ENCODE measurements at places on chromosomes 16 and 17.

DNA sequence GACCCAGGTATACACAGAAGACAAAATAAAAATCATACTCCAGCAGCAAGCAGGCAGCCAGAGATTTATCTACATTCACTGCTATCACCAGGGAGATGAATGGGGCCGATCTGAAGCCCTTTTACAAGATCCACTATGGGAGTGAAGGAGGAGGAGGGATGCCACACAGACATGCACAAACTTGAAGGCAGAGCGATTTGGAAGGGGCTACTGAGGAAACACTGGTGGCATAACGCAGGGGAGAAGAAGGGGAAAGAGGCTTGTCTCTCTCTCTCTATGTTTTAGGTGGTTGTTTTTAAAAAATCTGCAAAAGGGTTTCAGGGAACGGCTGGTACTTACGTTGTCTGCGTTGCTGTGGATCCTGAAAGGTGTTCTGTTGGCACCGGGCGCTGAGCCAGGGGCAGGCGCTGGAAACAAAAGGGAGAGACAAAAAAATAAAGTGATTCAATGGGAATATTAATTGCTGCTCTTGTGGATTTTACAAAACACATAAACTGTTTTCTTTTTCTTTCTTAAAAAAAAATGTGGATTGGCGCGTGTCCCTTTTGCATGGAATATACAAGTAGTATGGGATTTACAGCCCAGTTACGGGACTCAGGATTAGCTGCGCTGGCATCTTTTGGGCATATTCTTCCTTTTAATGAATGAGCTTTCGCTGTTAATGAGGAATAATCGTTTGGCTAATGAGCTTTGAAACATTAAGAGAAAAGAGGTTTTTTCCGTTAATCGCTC lies 255.3 kb upstream of the PMFBP1 start:
- DNase-seq: peak; percentile 11

DNA sequence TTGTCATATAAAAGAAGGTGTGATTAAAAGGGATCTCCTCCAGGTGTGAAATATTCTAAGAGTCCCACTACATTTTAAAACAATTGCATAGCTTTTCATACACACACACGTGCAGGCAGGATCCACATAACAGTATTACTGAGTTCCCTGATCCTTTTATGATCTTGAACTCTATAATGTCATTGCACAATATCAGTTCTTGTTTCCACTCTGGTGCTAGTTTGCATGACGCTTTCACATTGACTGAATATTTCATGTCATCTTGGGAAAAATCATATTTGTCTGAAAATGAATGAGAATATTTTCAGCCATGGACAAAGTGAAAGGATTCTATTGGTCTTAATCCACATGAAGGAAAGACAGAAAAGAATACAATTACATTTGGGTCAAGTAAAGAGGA lies 703.8 kb downstream of the CDH8 start:
- no peak for DNase-seq

DNA sequence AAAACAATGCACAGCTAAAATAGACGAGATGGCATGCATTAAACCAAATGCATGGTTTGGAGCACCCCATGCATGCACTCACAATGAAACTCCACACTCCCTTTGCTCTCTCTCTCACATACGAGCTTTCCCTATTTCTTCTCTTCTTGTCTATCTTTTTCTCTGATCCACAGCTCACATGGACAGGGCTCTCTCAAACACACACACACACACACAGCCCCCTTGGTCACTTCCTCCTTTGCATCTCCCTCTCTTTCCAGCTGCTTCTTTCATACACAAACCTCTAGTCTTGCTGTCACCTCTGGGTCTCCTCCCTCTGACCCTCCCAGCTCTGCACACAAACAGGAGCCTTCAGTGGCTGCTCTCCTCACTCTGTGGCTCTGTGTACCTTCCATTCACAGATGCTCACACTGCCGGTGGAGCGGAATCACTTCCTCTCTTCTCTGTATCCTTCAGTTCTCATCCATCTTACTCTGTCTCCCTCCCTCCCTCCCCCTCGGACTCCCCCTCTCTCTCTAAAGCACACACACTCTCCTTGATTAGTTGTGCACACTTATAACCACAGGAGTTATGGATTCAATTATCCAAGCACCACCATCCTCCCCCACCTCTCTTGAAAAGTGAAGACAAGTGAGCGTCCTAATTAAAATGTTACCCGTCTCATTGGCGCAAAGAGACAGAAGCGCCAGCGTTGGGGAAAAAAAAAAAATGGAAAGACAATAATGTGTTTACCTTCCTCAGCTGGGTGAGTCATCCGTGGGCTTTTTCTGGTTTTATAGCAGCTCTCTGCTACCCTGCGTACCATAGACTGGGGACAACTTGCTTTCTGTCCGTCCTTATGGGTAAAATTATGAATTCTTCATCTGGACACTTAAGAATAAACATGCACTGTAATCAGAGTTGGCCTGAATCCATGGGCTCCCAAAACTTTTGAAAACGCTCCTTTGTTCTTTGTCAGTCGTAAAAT lies 90.8 kb downstream of the SHISA6 start:
- no peak for DNase-seq

DNA sequence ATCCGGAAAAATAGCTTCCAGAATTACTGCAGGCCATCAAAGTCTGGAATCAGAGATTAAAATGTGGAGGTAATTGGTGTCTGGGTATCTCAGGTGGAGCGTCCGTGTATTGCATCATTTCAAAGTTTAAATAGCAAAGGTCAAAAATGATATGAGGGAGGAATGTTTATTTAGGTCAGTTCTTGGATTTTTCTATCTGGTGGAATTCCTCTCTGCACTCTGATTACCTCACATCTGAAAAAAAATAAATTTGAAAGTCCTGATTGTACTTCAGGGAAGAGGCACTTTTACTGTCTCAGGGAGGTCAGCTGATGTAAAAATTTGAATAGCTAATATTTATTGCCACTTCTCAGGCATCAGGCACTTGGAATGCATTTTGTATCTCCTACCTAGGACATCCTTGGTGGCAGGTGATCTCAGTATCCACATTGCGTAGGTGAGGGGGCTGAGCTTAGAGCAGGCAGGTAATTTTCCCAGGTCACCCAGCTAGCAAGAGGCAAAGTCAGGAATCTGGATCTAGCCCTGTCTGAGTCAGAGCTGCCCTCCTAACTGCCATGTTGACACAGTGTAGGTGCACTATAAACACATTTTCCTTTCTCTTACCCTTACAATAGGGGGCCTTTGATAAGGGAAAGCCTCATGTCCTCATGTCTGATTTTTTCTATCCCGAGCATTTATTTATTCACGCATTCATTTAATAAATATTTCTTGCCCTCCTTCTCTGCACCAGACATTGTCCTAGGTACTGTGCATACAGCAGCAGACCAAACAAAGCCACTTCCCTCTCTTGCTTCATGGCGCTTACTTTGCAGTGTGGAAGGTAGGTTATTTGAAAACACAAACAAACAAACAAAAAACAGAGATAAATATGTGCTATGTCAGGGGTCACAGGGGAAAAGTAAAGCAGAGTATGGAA lies 454.3 kb downstream of the HAPSTR1 start:
- DNase-seq: no peak

DNA sequence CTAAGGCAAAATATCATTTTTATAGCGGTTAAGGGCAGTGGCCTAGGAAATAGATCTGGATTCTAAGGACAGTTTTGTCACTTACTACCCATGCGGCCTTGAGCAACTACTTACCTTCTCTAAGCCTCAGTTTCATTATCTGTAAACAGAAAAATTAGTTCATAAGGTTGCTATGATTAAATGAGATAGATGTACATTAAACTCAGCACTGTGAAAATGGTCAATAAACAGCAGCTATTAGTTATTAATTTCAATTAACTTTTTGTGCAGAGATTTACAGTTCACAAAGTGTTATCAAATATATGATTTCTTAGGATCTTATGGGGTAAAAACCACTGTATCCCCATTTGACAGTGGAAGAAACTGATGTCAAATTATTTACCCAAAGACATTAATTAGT lies 135.5 kb upstream of the CORO6 start:
- DNase-seq: no peak

GRCh38 chr17:50884439-50885311 lies 18.5 kb upstream of the TOB1 start:
- DNase-seq: no peak

DNA sequence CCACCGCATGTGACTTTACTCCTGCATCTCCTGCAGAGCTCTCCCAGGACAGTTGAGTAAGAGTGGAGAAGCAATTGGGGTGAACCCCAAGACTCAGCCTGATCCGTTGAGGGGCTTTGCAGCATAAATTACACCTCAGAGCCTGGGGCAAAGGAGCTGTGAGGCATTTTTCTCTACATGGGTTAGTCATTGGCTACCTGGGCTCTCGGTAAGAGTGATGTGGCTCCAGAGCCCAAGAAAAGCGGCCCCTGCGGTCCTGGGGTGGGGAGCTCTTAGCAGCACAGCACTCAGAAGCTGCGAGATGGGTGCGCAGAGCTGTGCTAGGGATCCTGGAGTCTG lies 40.4 kb upstream of the C16orf78 start:
- DNase-seq: no peak

- peak; percentile 61 for DNase-seq
These were observed 79.9 kb upstream of the CBX4 start for GRCh38 chr17:79919164-79919585.

GRCh38 chr16:70254180-70254964 lies 2.6 kb upstream of the EXOSC6 start:
- DNase-seq: no peak

DNA sequence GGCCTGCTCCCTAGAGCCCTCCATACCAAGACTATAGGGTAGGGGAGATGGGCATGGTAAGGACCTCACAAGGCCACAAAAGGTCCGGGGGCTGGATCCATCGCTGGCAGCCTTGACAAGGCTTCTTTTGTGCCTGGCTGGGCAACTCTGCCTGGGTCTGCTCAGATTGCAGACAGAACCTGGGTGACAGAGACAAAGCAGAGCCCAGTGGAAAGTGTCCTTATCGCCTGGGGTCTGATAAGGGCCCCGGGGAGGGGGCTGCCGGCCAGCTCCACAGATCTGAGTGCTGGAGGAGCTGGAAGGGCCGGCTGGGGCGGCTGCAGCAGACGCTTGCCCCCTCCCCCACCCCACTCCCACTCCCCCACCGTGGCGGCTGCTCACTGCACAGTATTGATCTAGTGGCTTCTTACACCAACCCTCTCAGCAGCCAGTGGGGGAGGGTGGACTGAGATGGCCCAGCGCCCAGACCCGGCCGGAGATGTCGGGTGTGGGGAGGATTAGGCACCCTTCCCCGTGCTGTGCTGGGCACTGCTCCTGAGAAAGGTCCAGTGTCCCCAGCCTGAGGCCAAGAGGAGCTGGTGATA lies 7.2 kb downstream of the MMP15 start:
- DNase-seq: no peak

GRCh38 chr16:70715055-70715858 lies 29.4 kb upstream of the MTSS2 start:
- DNase-seq: no peak

- DNase-seq: no peak
These were observed 18.2 kb downstream of the COTL1 start for GRCh38 chr16:84599521-84600202.

GRCh38 chr16:53982631-53983042 lies 278.7 kb downstream of the FTO start:
- no peak for DNase-seq

DNA sequence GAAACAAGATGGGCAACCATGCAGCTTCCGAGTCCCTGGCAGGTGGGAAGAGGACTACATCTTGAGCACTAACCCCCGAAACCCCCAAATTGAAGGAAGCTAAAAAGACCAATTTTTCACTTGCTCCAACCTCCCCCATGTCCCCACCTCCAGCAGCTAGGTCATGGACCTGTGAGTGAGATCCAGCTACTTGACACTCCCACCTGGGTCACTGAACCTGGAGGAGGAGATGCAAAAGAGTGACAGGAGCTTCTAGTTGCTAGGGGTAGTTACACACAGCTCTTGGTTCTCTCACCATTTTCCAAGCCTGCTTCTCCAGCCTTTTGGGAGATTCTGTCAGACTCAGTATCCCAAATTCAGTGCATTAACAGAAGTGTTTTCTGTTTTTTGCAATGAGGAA lies 11.2 kb downstream of the PDZD9 start:
- no peak for DNase-seq

GRCh38 chr17:61627125-61627524 lies 36.1 kb upstream of the NACA2 start:
- no peak for DNase-seq

- DNase-seq: no peak
These were observed 609.2 kb downstream of the TOX3 start for GRCh38 chr16:51937771-51938170.

DNA sequence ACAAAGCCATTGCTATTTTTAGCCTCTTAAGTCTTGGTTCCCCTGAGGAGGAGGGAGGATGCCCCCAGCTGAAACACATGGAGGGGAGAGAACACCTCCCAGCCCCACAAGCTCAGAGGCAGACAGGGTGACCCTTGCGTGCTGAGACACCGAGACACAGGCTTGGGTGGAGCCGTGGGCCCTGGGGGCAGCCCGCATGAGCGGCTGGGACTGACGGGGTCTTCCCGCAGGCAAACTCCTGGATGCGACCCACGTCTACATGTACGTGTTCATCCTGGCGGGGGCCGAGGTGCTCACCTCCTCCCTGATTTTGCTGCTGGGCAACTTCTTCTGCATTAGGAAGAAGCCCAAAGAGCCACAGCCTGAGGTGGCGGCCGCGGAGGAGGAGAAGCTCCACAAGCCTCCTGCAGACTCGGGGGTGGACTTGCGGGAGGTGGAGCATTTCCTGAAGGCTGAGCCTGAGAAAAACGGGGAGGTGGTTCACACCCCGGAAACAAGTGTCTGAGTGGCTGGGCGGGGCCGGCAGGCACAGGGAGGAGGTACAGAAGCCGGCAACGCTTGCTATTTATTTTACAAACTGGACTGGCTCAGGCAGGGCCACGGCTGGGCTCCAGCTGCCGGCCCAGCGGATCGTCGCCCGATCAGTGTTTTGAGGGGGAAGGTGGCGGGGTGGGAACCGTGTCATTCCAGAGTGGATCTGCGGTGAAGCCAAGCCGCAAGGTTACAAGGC lies 9.8 kb downstream of the SLC16A3 start:
- no peak for DNase-seq

GRCh38 chr17:1147664-1148063 lies 32.1 kb downstream of the ABR start:
- peak; percentile 46 for DNase-seq

DNA sequence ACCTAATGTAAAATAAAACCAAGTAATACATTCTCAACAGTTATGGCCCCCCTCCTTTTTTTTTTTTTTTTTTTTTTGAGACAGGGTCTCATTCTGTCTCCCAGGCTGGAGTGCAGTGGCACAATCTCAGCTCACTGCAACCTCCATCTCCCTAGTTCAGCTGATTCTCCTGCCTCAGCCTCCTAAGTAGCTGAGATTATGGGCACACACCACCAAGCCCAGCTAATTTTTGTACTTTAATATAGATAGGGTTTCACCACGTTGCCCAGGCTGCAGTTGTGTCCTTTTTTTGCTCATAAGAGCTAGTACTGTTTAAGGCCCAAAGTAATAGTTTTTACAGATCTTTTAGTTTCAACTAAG lies 18.3 kb downstream of the EARS2 start:
- no peak for DNase-seq

- no peak for DNase-seq
These were observed 680 bp downstream of the SKA2 start for GRCh38 chr17:59154292-59154720.

DNA sequence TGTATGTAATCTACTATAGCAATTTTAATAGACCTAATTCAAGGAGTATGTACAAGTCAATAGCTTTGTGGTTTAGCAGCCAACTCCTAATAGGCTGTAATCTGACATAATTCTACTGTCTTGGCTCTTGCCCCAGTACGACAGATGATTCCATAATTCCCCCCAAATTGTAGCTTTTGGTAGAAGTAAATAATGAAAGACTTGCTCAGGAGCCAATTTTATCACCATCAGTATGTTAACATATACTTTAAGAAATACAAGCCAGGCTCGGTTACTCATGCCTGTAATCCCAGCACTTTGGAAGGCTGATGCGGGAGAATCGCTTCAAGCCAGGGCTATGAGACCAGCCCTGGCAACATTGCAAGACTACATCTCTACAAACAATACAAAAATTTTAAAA lies 53.9 kb downstream of the AP2B1 start:
- DNase-seq: no peak

All from NCI-H2029 treated with DMSO at 0.1 percent for 48 hours (cell line).